ENCODE measurements at places on chromosomes 13 and 19.
A peak's percentile ranks its signal among the peaks of the same experiment; 100 is the strongest.

- DNase-seq, result no peak
Measured at GRCh38 chr13:99908140-99908803, 63.3 kb downstream of the ZIC5 start.

GRCh38 chr13:41554626-41555386 lies 97.5 kb downstream of the RGCC start:
- DNase-seq, result no peak

DNA sequence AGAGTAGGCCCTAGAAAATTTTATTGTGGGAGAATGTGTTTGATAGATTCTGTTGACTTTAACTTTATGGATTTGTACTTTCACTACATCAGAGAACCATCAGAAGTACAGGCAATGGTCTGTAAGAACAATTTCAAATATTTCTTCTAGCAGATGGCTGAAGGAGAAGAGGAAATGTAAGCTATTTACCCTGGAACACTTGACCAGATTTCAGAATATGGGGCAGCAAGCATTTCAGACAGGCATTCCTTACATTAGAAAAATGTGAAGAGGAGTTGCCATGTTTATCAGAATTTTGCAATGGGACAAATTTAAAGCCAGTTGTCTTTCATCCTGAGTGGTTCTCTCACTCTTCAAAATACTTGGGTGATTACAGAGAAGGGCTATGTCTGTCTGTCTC lies 7.5 kb downstream of the FRY start:
- DNase-seq, result no peak

DNA sequence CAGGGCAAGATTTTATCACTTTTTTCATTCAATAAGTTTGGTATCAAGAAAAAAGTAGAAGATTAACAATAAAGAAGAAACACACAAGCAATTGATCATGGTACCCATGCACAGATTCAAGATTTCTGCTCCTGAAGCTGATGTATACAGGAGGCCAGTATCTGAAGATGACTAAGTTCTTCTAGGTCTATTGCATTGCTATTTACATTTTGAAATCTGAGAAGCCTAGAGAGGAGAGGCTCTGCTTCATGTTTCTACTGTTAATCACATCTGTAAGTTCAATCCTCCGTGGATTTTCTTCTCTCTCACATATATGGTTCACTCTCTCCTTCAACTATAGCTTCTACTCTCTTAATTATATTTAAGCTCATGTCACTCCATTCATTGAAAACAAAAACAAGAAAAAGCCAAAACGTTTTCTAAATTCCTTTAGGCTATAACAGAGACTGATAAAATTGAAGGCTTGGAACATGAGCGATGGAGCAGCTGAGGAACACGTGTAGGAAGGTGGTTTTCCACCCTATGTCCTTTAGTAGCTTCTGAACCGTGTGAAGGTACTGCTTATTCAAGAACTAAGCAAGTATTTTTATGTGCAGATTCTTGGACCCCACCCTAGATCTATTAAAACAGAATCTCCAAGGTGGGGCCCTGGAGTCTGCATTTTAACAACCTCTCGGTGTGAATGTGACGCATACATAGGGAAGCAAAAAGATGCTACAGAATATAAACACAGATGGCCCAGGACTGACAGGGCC lies 198.2 kb downstream of the EFNB2 start:
- DNase-seq, result no peak

GRCh38 chr13:32587811-32588170 lies 1.5 kb downstream of the PDS5B start:
- peak; percentile 4 for DNase-seq

GRCh38 chr19:29528350-29528945 lies 2.7 kb downstream of the VSTM2B start:
- peak; percentile 20 for DNase-seq

DNA sequence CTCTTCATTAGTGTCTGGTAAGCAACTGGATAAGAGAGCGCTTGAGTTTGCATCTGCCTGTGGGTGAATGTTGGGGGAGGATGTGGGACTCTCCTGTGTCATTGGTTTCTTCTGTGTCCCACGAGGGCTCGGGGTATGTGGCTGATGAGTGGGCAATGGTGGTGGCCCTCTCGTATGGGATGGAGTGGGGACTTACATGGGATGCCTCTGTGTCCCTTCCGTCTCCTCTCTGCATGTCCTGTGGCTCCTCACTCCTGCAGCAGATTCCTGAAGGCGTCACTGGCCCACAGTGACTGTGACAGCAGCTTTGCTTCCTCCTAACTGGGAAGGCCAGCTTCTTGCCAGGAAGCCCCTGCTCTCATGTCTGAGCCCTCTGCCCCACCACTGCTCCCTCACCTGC lies 2.6 kb upstream of the LRP3 start:
- no peak for DNase-seq

DNA sequence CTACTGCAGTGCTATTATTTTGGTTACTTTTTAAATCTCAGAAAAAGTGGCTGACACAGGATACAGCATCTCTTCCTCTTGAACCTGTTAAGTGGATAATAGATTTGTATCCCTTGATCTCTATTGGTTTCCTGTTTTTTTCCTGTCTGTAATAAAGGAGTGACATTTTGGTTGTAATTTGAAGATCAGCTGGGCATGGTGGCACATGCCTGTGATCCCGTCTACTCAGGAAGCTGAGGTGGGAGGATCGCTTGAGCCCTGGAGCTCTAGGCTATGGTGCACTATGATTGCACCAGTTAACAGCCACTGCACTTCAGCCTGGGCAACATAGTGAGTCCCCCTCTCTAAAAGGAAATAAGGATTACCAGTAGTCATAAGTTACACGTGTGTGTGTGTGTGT lies 46.8 kb downstream of the METTL21C start:
- DNase-seq, result no peak

- no peak for DNase-seq
Measured at GRCh38 chr19:9808855-9809824, 9.7 kb downstream of the FBXL12 start.

GRCh38 chr19:50333235-50333736 lies 4.1 kb upstream of the KCNC3 start:
- DNase-seq, result peak; percentile 31

GRCh38 chr19:48726556-48726955 lies 7.0 kb upstream of the MAMSTR start:
- no peak for DNase-seq

DNA sequence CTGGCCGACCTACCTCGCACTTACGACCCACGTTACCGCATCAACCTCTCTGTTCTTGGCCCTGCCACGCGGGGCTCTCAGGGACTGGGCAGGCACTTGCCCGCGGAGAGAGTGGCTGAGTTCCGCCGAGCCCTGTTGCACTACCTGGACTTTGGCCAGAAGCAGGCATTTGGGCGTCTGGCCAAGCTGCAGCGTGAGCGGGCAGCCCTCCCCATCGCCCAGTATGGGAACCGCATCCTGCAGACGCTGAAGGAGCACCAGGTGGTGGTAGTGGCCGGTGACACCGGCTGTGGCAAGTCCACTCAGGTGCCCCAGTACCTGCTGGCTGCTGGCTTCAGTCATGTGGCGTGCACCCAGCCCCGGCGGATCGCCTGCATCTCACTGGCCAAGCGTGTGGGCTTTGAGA lies 4.2 kb downstream of the DHX34 start:
- DNase-seq, result no peak

- no peak for DNase-seq
Measured at GRCh38 chr13:40120781-40121180, 465.3 kb downstream of the COG6 start.

DNA sequence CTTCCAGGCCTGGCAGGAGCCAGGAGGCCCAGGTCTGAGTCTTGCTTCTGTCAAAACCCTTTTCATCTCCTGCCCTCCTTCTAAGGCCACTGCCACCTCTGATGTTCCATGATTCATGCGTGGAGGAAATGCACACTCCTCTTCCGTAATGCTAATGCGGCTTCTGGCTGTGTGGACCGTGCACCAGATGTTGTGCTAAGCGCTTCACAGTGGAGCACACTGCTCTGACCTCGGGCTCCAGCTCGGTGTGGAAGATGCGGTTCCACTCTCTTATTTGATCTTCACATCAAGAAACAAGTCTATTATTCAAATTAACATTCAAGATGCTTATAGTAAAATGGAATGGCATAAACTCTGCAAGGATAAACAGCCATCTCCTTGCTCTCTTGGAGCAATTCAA lies 629.2 kb downstream of the UQCRFS1 start:
- DNase-seq, result no peak

DNA sequence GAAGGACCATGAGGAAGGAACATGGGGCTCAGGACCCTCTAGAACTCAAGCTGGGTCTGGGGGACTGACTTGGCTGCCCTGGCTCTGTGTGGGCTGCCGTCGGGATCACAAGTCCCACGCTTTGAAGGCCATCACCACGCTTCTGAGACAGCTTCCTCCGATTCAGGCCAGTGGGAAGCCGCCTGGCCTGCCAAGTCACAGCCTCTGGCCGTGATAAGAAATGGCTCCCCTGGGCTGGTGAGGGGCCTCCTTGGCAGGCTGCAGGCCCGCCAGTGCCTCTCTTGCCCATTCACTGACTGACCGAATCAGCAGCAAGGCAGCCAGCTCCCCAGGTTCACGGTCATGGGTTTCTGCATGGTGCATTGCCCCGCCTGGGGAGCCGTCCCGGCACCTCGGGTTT lies 48.8 kb downstream of the COMP start:
- no peak for DNase-seq

GRCh38 chr13:40595693-40596092 lies 70.7 kb downstream of the FOXO1 start:
- DNase-seq, result no peak

GRCh38 chr19:19064098-19064722 lies 416 bp downstream of the SLC25A42 start:
- no peak for DNase-seq

GRCh38 chr13:41361491-41361890 lies 50.4 kb downstream of the NAA16 start:
- no peak for DNase-seq

DNA sequence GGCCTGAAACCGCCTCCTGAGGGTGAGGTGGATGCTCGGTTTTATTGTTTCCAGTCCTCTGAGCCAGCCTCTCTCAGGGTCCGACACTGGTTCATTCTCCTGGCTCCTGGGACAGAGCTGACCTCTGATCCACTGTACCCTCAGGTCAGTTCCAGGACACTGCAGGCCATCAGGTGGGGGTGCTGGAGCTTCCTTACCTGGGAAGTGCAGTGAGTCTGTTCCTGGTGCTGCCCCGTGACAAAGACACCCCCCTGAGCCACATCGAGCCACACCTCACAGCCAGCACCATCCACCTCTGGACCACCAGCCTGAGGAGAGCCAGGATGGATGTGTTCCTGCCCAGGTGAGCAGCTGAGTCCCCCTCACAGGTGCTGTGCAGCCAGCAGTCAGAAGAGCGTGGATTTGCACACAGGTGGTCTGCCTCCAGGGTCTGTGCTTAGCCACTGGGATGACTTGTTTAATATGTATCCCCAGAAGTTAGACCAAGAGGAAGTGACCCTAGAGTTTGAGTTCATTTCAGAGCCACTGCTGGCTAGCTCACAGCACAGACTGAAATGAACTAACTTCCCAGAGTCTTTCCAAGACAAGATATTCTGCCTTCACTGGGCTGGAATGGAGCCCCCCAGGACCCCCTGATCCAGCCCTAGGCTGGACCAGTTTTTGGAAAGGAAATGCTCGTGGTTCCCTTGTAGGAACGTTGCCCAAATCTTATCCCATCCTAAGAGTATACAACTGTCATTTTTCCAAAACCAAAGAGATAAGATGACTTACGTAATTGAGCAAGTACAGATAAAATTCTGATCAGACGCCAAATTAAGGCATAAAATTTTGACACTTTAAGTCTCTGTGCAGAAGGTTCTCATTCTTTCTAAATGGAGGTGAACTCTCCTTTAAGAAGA lies 8.8 kb downstream of the SERPINE3 start:
- no peak for DNase-seq

- no peak for DNase-seq
Measured at GRCh38 chr13:73603646-73604045, 530.6 kb downstream of the KLF12 start.

- DNase-seq, result no peak
Measured at GRCh38 chr19:391726-392374, 17.1 kb downstream of the C2CD4C start.

- DNase-seq, result no peak
Measured at GRCh38 chr19:40416918-40417642, 3.9 kb upstream of the PRX start.

Measured in AG09319 (cell line).